ENCODE measurements at places on chromosomes 16 and 17.
A peak's percentile ranks its signal among the peaks of the same experiment; 100 is the strongest.

GRCh38 chr16:60646631-60647030, 1389.6 kb downstream of the CDH8 start:
- no peak for DNase-seq

GRCh38 chr17:38598536-38598935, 7.2 kb downstream of the SRCIN1 start:
- DNase-seq, result no peak

GRCh38 chr16:22007509-22008214, at the start of gene MOSMO:
TSS of gene MOSMO (plus strand) at chr16:22008111. CDS start at chr16:22008302, 191 bp downstream.
- peak; percentile 92 for DNase-seq

- DNase-seq, result no peak
Observed at GRCh38 chr17:46780003-46780373, 38.5 kb downstream of the WNT3 start.

GRCh38 chr17:49393491-49394255, 21.0 kb downstream of the PHB1 start:
- DNase-seq, result peak; percentile 31

DNA sequence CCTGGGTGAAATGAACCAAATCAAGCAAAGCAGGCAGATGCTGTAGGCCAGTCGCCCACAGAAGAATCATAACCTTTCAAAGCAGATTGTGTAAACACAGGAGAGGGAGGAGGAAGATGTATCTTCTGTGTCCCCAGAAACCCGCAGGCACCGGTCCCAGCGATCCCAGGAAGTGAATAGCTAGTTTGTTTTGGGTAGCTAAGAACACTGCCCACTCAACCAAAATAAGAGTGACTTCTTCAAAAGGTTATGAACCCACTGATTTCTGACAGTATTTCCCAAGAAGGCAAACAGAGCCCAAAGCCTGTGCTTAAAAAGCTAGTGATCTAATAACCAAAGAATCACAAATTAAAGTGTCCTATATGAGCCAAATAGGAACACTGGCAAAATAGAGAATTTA, 67.8 kb downstream of the GRIN2A start:
- peak; percentile 84 for DNase-seq

GRCh38 chr16:88939972-88940861, 36.8 kb downstream of the CBFA2T3 start:
- DNase-seq, result no peak

DNA sequence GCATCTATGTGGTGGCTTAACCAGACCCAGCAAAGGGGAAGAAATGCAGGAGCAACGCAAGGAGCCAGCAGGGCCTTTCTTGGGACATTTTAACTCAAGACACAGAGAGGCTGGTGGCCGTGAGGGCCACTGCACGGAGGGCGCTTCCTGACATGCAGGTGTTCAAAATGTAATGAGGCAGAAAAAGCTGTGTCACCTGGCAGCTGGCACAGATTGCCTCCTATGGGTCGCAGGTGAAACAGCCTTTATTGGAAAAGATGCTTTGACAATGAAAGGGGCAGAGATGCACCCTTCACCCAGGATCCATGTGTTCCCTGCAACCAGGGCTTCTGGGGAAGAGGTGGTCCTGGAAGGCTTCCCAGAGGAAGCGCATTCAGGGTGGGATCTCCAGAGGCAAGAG, 219.3 kb downstream of the XYLT1 start:
- DNase-seq, result no peak

DNA sequence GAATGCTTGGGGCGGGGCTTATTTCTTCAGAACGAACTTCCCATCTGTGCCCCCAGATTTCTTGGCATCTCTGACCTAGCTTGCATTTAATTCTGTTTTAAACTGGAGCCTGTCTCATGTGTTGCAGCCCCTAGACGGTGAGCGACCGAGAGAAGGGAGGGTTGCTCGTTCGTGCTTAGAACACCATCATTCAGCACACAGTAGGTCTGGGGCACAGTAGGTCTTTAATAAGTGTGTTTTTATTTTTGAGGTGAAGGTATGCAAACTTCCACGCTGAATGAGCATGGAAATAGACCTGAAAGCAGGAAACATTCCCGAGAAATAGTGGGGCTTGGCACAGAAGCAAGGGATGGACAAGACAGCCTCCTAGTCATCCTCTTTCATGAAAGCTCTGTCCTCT, 57.0 kb upstream of the TAC4 start:
- no peak for DNase-seq

DNA sequence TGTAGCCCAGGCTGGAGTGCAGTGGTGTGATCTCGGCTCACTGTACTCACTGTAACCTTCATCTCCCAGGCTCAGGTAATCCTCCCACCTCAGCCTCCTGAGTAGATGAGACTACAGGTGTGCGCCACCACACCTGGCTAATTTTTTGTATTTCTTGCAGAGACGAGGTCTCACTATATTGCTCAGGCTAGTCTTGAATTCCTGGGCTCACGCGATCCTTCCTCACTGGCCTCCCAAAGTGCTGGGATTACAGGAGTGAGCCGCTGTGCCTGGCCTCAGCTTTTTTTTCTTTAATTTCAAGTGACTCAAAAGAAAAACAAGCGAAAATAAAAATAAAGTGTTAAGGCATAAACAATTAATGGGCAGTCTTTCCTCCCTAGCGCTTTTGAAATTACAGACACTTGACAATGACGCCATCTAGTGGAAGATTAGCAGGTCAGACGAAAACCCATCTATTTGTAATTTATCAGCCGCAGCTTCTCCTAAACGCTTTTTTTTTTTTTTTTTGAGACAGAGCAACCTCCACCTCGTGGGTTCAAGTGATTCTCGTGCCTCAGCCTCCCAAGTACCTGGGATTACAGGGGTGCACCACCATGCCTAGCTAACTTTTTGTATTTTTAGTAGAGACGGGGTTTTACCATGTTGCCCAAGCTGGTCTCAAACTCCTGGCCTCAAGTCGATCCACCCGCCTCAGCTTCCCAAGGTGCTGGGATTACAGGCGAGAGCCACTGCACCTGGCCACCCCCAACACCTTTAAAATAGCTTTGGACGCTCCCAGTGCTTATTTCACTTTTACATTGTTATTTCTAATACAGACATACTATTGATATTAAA, 28.1 kb upstream of the PECAM1 start:
- DNase-seq, result no peak

DNA sequence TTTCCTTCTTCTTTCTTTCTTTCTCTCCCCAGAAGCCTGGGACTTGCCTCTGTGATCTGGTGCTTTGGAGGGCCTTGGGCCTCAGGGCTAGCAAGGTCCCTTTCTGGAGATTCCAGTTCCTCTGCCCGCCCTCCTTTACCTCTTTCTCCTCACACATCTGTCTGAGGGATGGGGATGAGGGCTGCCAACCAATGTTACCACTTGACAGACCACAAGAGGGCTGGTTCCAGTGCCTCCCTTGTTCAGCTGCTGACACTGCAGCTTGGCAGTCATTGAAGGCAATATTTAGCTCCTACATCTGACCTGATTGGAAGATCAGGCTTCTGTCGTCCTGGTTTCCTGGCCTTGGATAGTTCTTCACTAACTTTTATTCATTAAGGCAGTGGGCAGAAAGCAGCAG, 3.6 kb upstream of the ZNF652 start:
- no peak for DNase-seq

GRCh38 chr16:30786936-30787612, at the start of gene ZNF629:
TSS of gene ZNF629 (minus strand) at chr16:30787205. CDS start at chr16:30784482, 2,723 bp downstream.
- peak; percentile 89 for DNase-seq

- DNase-seq, result no peak
Observed at GRCh38 chr17:40602445-40603443, 37.5 kb upstream of the CCR7 start.

- DNase-seq, result no peak
Observed at GRCh38 chr16:7332611-7333010, at the start of gene RBFOX1. TSS of gene RBFOX1 (plus strand) at chr16:7332845.

- no peak for DNase-seq
Observed at GRCh38 chr16:25298165-25298872, 40.7 kb upstream of the ZKSCAN2 start.

DNA sequence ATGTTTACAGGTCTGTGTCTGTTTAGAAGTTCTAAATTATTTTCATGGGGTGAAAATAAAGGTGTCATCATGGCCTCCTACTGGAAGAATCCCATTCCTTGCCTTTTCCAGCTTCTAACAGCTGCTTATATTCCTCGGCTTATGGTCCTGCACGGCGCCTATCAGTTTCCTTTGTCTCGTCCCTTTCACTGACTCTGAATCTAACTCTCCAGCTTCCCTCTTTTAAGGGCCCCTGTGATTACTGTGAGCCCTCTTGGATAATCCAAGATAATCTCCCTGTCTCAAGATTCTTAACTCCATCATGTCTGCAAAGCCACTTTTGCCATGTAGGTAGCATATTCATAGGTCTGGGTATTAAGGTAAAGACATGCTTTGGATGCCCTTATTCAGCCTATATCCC, 441.0 kb upstream of the ERCC4 start:
- no peak for DNase-seq
